Activated T-helper 1 cell treated with anti-CD3 and anti-CD28 coated beads, Interleukin-2, amount 50 U/mL, for 16 hours (primary cell): ENCODE measurements at places on chromosomes 13 and 19.

DNA sequence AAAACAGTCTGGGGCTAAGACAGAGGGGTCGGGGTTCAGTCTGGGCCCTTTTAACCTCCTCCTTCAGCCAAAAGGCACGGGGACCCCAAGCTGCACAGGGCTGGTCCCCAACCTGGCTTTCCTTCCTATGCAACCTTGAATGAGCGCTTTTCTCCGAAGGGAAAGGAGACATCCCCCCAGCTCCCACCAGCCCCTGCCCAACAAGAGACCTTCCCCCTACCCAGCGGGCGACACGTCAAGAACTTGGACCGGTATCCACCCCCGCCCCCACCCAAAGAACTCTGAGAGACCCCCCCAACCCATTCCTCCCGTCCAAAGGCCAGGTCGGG lies 35.0 kb upstream of the NANOS3 start:
- DNase-seq, result no peak

DNA sequence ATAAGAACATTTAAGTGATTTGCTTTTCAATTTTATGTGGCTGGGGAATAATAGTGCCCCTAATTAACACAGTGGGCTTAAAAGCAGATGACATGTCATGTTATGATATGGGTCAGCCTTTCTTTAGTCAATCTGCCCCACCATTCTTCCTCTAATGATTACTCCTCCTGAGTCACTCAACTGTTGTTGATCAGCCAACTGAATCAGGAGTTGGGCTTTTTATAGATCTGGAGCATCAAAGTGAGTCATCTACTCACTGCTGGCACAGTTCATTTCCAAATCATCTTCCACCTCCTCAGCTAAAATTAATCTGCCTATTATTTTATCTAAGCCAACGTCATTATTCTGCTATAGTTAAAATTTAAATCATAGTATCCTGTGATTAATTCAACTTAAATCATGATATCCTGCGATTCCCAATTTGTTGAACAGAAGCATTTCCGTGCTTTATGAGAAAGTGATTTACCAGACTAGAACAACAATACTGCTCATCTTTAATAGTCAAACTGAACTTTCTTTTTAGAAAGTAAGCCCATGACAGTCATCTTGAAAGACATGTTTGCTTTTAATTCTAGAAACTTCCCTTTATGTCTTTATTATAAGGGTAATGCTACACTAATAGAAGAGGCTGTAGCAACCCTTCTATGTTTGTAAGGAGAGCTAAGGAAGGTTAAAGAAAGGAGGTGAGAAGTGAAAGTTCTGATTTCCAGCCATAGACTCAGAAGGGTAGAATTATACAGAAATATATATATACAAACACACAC lies 551.4 kb downstream of the TBC1D4 start:
- no peak for DNase-seq

DNA sequence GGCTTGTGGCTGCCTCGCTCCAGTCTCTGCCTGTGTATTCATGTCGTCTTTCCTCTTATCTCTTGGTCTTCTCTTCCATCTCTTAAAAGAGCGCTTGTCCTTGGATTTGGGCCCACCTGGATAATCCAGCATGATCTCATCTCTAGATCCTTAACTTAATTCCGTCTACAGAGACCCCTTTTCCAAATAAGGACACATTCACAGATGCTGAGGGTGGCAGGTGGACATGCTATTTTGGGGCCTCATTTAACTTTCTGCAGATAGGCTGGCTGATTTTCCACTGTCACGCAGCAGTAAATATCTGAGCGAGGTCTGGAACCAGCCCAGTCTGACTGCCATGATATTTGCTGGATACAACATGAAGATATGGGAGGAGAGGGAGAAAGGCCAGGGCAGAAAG lies 41.5 kb upstream of the TSHZ3 start:
- DNase-seq, result no peak

DNA sequence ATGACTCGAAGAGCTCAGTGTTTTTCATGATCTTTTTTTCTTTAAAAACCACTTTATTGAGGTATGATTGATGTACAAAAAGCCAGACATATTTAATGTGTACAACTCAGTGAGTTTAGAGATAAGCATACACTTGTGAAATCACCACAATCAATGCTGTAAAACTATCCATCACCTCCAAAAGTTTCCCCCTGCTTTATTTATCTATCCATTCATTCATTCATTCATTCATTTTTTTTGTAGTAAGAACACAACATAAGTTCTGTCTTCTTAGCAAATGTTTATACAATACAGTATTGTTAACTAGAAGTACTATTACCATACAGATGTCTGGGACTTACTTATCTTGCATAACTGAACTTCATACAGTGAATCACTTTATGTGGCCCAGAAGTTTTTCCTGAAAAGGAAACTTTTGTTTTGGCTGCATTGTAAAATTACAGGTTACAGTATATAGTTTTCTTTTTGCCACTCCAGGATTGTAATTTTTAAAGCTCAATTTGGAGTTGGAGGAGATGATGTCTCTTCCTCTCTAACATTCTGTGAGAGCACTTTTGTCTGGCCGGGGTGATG lies 6.7 kb downstream of the RAP2A start:
- DNase-seq, result no peak

- DNase-seq, result no peak
These were observed 14.0 kb downstream of the B3GLCT start for GRCh38 chr13:31213651-31214289.

GRCh38 chr13:97456047-97456446 lies 22.1 kb downstream of the RAP2A start:
- DNase-seq, result no peak

DNA sequence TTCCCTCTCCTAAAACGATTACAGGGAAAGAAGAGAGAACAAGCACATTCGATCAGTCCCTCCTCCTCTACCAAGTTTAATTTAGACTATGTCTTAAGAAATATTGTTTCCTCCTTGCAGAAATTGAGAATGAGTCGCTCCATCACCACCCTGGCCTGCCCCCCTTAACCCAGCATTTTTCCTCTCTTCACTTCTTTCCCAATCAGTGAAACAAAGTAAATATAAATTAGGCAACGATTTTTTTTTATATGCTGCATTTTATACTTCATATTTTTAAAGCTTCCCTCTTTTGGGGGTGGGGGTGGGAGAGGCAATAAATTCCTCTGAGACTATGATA lies 300.0 kb downstream of the SPRY2 start:
- DNase-seq, result no peak

DNA sequence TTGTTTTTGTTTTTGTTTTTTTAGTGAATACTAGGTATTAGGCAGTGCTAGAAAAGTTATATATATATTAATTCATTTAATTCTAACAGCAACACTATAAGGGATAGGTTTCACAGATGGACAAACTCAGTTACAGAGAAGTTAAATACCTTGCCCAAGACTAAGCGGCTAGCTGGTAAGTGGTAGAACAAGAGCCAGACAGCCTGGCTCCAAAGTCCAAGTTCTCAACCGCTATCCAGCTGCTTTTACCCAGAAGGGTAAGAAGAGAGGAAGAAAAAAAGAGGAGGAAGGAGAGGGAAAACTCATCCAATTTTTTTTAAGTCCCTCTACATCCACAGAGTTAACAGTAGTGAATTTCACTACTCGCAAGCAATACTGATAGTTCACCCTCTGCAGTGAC lies 217.0 kb downstream of the SPRY2 start:
- no peak for DNase-seq

GRCh38 chr19:46346821-46347571 lies at the start of gene PPP5C:
TSS of gene PPP5C (plus strand) at chr19:46347087. CDS start at chr19:46347097, 10 bp downstream.
- peak; percentile 62 for DNase-seq

- no peak for DNase-seq
These were observed 1342.6 kb upstream of the SPRY2 start for GRCh38 chr13:81683521-81683920.

GRCh38 chr19:30830875-30831274 lies 458.7 kb downstream of the ZNF536 start:
- DNase-seq, result no peak

- DNase-seq, result no peak
These were observed 338 bp downstream of the SLC35E1 start for GRCh38 chr19:16571822-16572331.

DNA sequence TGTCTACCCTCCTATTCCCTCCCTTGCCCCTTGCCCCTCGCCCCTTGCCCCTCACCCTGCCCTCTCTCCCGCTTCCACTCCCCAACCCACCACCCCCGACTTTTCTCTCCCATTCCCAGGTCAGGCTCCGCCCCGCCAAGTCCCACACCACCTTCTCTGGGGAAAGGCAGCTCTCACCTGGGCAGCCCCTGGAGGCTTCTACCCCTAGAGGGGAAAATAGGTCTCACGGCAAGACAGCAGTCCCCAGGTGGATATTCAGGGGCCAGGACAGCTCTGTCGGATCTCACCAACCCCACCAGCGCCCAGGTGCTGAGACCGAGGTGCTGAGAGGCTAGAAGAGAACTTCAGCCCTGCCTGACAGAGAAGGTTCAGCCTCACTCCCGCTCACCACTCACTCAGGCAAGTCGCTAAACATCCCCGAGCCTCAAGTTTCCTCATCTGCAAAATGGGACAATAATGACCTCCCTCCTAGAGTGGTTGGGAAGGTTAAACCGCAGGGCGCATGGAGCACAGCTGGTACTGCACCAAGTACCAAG lies 1.4 kb upstream of the ERFL start:
- DNase-seq, result no peak

- no peak for DNase-seq
These were observed 11.0 kb upstream of the BBC3 start for GRCh38 chr19:47241919-47242577.
